HFFc6 (cell line): ENCODE measurements at places on chromosomes 1 and 21. TPM values are rescaled to one million over a fixed set of nuclear protein-coding genes. Genes with fewer than 3 reads are reported as not detected.

- no peak for DNase-seq
These were observed 231.9 kb downstream of the TNR start for GRCh38 chr1:175511496-175511895.

DNA sequence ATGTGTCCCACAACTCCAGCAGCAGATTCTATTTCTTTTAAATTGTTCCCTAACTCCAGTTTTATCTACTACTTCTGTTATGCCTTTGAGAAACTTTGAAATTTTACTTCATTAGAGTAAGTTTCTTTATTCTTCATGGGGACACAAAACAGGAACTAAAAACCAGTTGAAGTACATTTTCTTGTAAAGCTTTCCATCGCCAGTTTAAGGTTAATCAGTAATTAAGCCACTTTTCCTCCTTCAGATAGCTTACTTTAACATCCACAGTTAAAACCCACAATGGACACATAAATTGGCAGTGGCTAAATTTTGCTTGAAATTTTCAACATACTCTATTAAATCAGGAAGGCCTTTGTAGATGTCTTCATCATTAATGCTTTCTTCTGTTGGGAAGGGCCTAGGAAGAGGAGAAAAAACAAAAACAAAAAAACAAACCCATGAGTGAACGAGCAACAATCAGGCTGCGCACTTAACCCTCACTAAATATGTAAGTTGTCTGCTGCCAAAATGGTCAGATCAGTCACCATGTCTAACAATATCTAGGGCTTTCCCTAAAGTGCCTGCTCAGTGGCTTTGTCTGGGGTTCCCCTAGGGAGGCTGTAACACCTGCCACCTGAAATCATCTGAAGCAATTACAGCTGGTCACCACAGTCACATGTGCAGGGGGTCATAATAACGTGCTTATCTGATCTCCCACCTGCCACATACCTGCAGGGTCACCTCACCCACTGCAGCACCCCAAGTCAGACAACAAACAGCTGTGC lies 187.9 kb downstream of the VAV3 start:
- no peak for DNase-seq

DNA sequence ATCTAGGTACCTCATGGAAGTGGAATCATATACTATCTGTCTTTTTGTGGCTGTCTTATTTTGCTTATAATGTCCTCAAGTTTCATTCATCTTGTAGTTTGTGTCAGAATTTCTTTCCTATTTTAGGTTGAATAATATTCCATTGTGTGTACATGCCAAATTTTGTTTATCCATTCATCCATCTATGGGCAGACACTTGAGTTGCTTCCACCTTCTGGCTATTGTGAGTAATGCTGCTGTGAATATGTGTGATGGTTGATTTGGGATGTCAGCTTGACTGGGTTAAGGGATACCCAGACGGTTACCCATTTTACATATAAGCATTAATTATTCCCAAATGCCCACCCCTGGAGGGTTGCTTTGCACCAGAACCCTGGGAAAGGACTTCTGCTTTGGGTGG lies 477.5 kb downstream of the PTPRU start:
- no peak for DNase-seq

- no peak for DNase-seq
These were observed 35.4 kb downstream of the ADCY10 start for GRCh38 chr1:167878372-167879160.

- no peak for DNase-seq
These were observed 109.9 kb upstream of the KIAA1614 start for GRCh38 chr1:180802813-180803212.

GRCh38 chr1:172898866-172899265 lies 151.9 kb downstream of the TNFSF18 start:
- DNase-seq: no peak

- DNase-seq: no peak
These were observed 330.2 kb downstream of the S1PR1 start for GRCh38 chr1:101566883-101567538.

GRCh38 chr1:44036409-44037139 lies 5.3 kb upstream of the SLC6A9 start:
- peak; percentile 71 for DNase-seq

DNA sequence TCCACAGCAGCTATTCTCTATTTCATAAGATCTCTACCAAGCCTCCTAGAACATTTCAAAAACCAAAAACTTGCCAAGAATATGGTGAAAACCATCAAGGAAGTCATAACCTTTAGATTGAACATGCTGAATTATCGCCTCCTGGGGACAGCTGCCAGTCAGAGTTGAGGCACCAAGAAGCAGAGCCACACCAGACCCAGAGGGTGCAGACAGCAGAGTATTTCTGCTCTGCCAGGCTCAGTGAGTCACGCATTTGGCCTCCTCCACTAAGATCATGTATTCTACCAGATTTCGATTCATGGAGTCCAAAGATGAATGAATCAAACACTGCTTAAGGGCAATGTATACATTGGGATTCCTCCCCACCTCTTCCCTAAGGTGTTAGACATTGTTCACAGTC lies 2.1 kb downstream of the F3 start:
- peak; percentile 54 for DNase-seq

DNA sequence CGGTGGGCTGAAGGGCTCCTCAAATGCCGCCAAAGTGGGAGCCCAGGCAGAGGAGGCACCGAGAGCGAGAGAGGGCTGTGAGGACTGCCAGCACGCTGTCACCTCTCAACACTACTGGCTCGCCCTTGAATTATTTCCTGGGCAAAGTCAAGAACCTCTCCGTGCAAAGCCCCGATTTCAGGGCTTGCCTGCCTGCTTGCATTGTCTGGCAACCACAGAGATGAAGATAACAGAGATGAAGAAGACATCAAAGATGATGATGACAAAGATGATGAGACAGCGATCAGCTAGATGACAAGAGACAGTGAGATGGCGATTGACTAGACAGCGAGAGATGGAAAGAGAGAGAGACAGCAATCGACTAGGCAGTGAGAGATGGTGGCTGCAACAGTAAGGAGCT lies 976.5 kb downstream of the ADGRL2 start:
- DNase-seq: no peak

- no peak for DNase-seq
These were observed 67.4 kb upstream of the DMRTA2 start for GRCh38 chr1:50490640-50491039.

DNA sequence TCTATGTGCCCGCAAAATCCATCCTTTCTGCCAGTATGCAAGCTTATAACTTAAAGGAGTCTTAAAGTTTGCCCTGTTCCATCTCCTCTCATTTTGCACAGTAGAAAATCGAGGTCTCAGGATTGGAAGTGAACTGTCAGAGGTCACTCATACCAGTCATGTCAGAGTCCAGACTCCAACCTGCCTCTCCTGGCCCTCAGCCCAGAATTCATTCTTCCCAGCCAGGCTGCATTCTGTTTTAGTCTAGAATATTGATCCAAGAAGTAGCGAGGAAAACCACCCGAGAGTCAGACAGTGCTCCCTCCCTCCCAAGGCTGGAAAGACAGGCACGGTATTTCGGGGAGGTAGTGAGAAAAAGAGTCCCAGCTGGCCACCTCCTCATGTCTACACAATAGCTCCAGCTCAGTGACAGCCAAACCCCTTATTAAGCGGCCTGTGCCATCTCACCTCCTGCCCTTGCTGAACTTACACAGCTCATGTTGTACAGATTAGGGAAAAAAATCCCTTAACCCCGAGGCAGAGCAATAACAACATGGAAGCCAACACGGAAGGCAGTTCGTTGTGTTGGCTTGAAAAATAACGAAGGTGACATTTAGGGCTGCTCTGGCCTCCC lies 89.4 kb downstream of the OMA1 start:
- no peak for DNase-seq

DNA sequence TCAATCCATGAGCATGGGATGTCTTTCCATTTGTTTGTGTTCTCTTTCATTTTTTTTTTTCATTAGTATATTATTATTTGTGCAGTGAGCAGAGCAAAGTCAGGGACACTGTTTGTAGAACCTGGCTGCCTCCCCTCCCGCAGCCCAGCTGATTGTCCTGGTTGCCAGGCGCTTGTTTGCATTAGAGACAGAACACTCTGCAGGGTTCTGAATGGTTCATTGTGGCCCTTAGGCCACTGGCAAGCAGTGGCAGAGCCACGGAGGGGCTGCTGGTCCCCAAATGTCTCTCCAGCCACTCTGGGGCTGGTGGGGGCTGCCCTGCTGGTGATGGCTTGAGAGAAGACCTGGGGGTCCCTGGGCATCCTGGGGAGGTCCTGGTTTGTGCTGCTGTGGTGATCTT lies 29.0 kb downstream of the ETS2 start:
- no peak for DNase-seq

GRCh38 chr1:229726061-229726460 lies 100.0 kb downstream of the URB2 start:
- DNase-seq: no peak

DNA sequence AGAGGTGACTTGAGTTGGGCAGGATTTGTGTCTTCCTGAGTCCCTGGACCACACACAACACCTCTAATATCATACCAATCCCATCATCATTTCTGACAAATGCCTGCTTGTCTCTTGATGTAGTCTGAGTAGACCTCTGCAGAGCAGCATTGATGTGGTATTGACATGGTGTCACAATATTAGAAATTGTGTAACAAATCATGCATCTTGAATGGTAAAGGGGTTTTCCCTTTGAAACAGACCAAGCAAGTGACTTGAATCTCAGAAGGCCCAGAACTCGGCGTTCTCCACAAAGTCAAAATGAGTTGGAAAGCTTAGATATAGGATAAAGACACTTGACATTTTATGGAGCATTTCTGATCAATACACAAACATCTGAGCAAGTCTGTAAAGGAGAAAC lies 72.7 kb upstream of the KIRREL1 start:
- DNase-seq: no peak

GRCh38 chr1:230632273-230632873 lies 9.9 kb upstream of the COG2 start:
- peak; percentile 29 for DNase-seq

LEFTY1 gene
- not detected in 3 replicates for total RNA-seq

ERICH3 gene
- not detected in 3 replicates for total RNA-seq

ITGB2 gene
- 0.19 to 0.44 TPM in 2 of 3 replicates, not detected in the other for total RNA-seq

FOXO6 gene
- total RNA-seq: 0.08 TPM in 1 of 3 replicates, not detected in the others

F13B gene
- total RNA-seq: not detected in 3 replicates

MRPS21 gene
- total RNA-seq: 84.3 to 98.4 TPM (median 86.7 TPM) in 3 replicates

SESN2 gene
- total RNA-seq: 16.7 to 19.4 TPM (median 17.3 TPM) in 3 replicates

SPRR2G gene
- not detected in 2 replicates for total RNA-seq
